GM04504 (cell line): ENCODE measurements at places on chromosomes 3 and 15.

GRCh38 chr3:55558316-55558715 is 71.2 kb upstream of the WNT5A start:
- DNase-seq, result peak; percentile 33

DNA sequence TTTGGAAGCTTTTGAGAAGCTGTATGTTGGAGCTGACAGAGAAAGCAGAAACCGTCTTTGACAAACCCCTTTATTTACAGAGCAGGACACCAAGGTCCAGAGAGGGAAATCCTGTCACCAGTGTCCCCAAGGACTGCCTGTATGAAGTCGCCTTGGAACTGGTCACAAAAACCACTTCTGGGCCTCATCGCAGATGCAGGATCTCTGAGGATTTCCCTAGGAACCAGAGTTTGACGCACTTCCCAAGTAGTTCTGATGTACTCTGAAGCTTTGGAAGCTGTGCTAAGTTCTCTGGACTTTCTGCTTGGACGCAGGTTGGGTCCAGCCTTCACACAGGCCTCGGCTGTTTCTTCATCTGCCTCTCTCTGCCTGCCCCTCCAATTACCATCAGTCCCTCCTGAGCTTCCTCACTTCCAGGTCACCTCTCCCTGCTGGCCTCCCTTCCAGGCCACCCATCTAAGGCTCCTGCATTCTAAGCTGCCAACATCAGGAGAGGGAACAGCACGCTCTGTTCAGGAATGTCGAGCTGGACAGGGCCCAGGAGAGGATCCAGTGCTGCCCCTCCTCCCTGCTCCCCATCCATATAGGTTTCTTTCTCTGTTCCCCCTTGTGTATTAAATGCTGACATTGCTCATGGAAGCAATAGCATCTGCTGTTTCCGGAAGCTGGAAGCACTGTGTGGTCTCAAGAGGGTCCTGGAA is 270.8 kb downstream of the OPA1 start:
- DNase-seq, result no peak

DNA sequence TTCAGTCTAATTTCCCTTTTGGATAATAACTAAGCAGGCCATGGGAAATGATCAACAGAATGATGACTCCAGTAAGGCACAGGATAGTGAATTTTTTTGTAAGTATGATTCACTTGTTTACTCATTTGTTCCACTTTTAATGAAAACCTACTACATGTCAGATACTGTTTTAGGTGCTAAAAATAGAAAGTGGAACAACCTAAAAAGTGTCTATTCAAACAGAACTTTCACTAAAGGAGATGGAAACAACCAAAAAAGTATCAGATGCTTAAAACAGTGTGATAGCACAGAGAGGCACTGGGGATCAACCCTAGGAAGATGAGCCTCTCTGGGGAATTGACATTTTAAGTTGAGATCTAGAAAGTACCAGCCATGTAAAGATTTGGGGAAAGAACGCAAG is 11.1 kb downstream of the RYK start:
- DNase-seq, result no peak

DNA sequence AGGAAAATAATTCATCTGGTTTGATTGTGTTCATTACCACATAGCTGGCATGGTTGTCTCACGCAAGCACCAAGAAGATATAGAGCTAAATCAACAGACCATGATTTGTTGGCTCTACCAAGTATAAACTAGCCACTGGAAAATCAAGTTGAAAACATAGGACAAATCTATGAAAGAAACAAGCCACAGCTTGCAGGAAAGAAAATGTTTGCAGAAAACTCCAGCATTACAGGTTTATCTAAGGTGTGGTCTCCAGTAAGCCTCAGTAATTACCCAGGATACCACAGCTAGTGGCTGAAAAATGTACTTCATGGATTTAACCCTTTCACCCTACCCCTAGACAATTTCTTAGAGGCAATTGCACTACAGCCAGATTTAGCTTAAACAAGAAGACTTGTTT is 340.6 kb downstream of the SOX2 start:
- DNase-seq, result no peak

- no peak for DNase-seq
Measured at GRCh38 chr3:78863306-78864203, 904.2 kb downstream of the ROBO1 start.

- no peak for DNase-seq
Measured at GRCh38 chr3:178841011-178841410, 230.6 kb downstream of the ZMAT3 start.

GRCh38 chr3:3165241-3165640 is 14.2 kb downstream of the CRBN start:
- DNase-seq, result no peak

GRCh38 chr3:105758451-105758850 is 110.4 kb downstream of the CBLB start:
- DNase-seq, result no peak

DNA sequence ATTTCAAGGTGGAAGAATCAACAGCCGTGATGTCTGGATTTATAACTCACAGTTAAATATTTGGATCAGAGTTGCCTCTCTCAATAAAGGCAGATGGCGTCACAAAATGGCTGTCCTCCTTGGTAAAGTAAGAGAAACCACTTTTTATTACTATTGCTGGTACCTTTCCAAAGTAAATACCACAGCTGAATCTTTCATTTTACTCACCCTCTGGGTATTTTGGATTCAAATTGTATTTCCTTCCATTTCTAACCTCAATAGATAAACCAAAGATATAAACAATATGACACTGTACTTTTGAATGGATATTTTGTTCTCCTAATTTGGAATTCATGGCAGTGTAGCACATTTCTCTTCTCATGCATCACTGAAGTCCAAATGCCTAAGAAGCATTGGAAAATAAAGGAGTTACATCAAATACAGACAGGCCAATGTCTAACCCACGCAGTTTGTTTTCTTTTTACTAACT is 29.5 kb downstream of the KLHL24 start:
- peak; percentile 72 for DNase-seq

GRCh38 chr3:129112308-129113052 is 9.1 kb downstream of the RAB43 start:
- peak; percentile 25 for DNase-seq
